ENCODE measurements at places on chromosomes 3 and 15. TPM values are rescaled to one million over a fixed set of nuclear protein-coding genes. Genes with fewer than 3 reads are reported as not detected.

Gene AMIGO3
- not detected for total RNA-seq

Gene NECTIN3
- total RNA-seq: 13.3 TPM

Gene ROBO2
- total RNA-seq: not detected

Gene GP5
- total RNA-seq: not detected

Gene POTEB3
- not detected for total RNA-seq
